ENCODE measurements at places on chromosomes 11 and 22.
A peak's percentile ranks its signal among the peaks of the same experiment; 100 is the strongest.

DNA sequence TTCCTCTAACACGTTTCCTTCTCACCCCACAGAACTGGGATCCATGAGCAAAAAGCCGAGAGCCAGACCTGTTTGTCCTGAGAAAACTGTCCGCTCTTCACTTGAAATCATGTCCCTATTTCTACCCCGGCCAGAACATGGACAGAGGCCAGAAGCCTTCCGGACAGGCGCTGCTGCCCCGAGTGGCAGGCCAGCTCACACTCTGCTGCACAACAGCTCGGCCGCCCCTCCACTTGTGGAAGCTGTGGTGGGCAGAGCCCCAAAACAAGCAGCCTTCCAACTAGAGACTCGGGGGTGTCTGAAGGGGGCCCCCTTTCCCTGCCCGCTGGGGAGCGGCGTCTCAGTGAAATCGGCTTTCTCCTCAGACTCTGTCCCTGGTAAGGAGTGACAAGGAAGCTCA, 24.0 kb downstream of the CD5 start:
- H3K4me1 ChIP-seq: peaks cover 17% of the 10 kb centered on the region
- no peaks in the 10 kb centered on the region for H3K27me3 ChIP-seq
- H3K27ac ChIP-seq: no peak overlapping the region

- DNase-seq: no peak
- H3K4me3 ChIP-seq: no peak overlapping the region
- peaks cover 3% of the 10 kb centered on the region for H3K4me1 ChIP-seq
Measured at GRCh38 chr22:36110306-36110881, 50.2 kb downstream of the APOL3 start.

DNA sequence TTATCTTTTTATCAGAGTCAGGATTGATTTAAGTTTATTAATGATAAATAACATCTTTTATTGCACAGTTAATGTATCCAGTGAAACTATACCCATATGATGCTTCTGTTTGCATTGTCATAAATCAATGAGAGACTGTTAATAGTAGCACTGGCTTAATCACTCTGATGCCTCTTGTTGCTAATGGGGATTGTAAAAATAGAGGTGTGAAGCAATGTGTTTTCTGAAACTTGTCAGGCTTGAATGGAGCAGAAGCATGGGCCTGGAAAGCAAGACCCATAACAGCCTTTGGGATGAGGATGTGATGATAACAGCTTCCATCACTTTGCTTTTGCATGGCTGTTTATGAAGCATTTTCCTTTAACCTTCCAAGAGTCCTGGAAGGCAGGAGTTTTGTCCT, 319.7 kb downstream of the DDX10 start:
- no peaks in the 10 kb centered on the region for H3K36me3 ChIP-seq
- H3K27me3 ChIP-seq: no peaks in the 10 kb centered on the region
- H3K4me3 ChIP-seq: no peak overlapping the region
- DNase-seq: no peak

DNA sequence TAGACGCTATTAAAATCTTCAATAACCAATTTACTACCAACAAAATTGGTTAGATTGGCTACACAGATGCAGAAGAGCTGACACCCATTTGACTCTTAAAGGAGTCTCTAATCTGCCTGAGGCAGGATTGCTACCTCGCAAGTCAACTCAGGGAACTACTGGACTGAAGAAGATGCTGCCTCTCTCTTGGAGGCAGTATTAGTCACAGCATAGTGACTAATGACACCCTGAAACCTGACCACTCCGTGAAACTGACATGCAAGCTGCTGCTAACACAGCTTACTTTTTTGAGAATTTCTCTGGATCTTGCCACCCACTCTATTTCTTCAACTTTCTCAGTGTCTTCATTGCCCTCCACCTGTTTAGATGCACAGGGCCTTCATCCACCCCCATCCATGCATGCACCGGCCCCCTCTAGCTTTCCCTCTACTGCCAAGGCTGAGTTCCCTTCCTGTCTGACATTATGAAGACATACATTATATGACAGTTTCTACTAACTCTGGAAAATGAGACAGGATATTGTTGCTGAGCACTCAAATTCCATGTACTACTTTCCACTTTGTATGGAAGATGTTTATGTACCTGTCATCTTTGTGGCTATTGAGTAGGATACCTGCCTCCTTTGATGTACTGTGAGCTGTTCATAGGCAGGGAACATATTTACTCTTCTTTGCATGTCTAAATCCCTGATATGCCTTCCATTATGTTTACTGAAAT, 183.2 kb downstream of the MSANTD4 start:
- DNase-seq: no peak
- no peaks in the 10 kb centered on the region for H3K4me1 ChIP-seq
- peaks cover 19% of the 10 kb centered on the region for H3K27me3 ChIP-seq
- H3K36me3 ChIP-seq: no peaks in the 10 kb centered on the region
- peak overlapping the region; percentile 9 for H3K4me3 ChIP-seq

DNA sequence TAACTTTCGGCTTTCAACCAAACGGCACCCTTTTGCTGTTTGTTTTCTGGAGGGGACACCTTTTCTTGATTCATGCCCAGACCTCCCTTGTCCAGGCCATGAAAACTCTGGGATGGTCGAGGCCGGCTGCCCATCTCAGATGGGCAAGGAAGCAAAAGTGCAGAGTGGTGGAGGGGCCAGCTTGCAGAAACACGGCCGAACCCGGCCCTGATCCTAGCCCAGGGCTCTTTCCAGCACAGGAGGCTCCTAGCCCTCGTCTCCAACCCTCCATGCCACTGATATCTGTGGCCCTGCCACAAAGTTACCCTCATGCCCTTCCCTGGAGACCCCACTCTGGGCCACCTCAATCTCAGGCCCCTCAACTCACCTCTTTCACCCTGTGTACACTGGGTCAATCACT, 18.9 kb upstream of the SLC22A12 start:
- H3K36me3 ChIP-seq: no peaks in the 10 kb centered on the region
- no peak overlapping the region for H3K4me3 ChIP-seq
- no peak overlapping the region for H3K27ac ChIP-seq
- H3K4me1 ChIP-seq: no peaks in the 10 kb centered on the region
- no peaks in the 10 kb centered on the region for H3K27me3 ChIP-seq

DNA sequence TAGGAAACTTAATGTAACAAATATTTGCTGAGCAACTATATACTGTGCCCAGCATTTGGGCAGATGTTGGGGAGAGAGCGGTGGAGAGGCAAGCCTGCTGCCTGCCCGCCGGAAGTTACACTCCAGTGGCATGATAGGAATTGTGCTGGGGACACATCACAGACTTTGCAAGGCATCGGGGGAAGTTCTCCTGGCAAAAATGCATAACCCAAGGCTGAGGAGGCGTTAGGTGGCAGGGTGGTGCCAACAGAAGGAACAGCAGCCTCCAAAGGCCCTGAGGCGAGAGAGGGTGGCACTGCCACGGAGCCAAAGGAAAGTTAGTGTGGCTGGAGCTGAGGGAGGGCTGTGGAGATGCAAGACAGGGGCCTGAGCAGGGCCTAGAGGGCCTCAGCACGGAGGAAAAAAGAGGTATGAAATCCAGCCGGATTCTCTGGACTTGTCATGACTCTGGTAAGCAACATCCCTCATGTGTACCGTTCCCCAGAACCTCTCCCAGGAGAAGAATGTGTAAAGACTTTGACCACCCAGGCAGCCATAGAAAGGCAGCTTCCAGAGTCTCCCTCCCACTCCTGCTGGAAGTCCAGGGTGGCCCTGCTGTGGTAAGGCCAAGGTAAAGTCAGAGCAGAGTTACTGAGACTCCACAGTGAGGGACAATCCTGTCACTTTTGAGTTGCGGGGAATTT, 76.1 kb upstream of the RAB1B start:
- no peaks in the 10 kb centered on the region for H3K27me3 ChIP-seq
- H3K4me1 ChIP-seq: peaks cover 22% of the 10 kb centered on the region
- no peak for DNase-seq
- H3K36me3 ChIP-seq: peaks cover 21% of the 10 kb centered on the region
- peak overlapping the region; percentile 41 for H3K27ac ChIP-seq

GRCh38 chr11:107018219-107018901, at the start of gene GUCY1A2:
Gene GUCY1A2 (minus strand): TSS chr11:107018476. CDS start chr11:107018055, 421 bp downstream.
- peaks cover 8% of the 10 kb centered on the region for H3K4me1 ChIP-seq
- DNase-seq: no peak
- H3K4me3 ChIP-seq: peak within 1 kb of the TSS; percentile 77
- peaks cover 57% of the 10 kb centered on the region for H3K27me3 ChIP-seq
- no peak within 1 kb of the TSS for H3K27ac ChIP-seq

DNA sequence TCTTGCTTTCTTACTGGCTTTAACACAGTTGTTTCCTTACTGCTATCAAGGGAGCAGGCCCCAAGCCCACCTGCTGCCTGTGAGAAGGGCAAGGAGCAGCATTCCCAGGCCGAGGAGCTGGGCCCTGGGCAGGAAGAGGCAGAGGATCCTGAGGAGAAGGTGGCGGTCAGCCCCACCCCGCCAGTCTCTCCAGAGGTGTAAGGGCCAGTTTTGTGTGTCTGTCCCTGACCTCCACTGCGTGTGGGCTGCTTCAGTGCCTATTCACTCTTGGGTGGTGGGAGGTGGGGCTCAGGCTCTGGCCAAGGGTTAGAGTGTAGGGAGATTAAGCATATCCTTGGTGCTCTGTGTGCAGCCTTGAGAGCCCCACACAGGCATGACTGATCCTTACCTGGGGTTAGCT, 55.1 kb downstream of the CEP164 start:
- H3K4me3 ChIP-seq: no peak overlapping the region
- no peaks in the 10 kb centered on the region for H3K27me3 ChIP-seq
- DNase-seq: no peak
- no peaks in the 10 kb centered on the region for H3K4me1 ChIP-seq
- peaks cover 39% of the 10 kb centered on the region for H3K36me3 ChIP-seq
- H3K27ac ChIP-seq: no peak overlapping the region

GRCh38 chr11:101741061-101741460, 157.3 kb upstream of the TRPC6 start:
- no peaks in the 10 kb centered on the region for H3K4me1 ChIP-seq
- no peak overlapping the region for H3K4me3 ChIP-seq
- no peak for DNase-seq
- H3K27ac ChIP-seq: no peak overlapping the region
- H3K27me3 ChIP-seq: no peaks in the 10 kb centered on the region

- DNase-seq: no peak
- H3K4me3 ChIP-seq: peak overlapping the region; percentile 22
- H3K27ac ChIP-seq: no peak overlapping the region
- no peaks in the 10 kb centered on the region for H3K27me3 ChIP-seq
Measured at GRCh38 chr11:7522546-7522945, 8.7 kb downstream of the PPFIBP2 start.

DNA sequence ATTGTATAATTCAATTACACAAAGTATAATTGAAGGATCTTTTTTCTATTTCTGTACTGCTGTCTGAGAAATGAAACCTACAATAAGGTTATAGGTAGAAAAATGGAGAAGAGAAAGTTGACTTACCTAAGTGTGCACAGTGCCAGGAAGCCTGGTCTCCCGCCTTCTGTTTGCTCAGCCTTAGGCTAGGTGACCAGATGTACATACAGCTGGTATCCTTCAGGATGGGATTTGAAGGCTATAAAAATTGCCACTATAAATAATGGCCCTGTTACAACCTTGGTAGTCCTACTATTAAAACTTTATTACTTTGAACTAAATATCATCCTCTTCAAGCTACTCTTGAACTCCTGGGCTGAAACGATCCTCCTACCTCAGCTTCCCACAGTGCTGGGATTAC, 19.7 kb downstream of the OR51E2 start:
- no peak overlapping the region for H3K4me3 ChIP-seq
- peaks cover 15% of the 10 kb centered on the region for H3K27me3 ChIP-seq
- H3K27ac ChIP-seq: no peak overlapping the region
- no peaks in the 10 kb centered on the region for H3K4me1 ChIP-seq

DNA sequence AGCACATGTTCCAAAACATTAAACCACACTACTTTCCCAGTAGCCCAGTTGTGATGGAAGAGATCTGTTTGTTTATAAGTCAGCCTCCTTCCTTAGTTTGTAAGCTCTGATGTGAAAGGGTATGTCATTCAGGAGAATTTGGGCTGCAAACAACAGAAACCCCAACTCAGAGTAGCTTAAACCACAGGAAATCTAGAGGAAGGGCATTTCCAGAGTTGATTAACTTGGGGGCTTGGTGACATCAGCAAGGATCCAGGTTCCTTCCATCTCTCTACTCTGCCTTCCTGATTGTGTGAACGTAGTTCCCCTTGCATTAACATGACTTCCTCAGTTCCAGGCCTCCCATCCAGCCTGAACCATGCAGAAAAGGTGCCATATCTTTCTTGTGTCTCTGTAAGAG, 6.5 kb upstream of the FJX1 start:
- no peaks in the 10 kb centered on the region for H3K36me3 ChIP-seq
- H3K27me3 ChIP-seq: peaks cover 59% of the 10 kb centered on the region
- no peak overlapping the region for H3K4me3 ChIP-seq
- H3K27ac ChIP-seq: no peak overlapping the region
- no peak for DNase-seq

GRCh38 chr22:48227341-48228018, 1465.0 kb downstream of the TBC1D22A start:
- peaks cover 8% of the 10 kb centered on the region for H3K36me3 ChIP-seq
- H3K27me3 ChIP-seq: peaks cover 35% of the 10 kb centered on the region
- DNase-seq: no peak

DNA sequence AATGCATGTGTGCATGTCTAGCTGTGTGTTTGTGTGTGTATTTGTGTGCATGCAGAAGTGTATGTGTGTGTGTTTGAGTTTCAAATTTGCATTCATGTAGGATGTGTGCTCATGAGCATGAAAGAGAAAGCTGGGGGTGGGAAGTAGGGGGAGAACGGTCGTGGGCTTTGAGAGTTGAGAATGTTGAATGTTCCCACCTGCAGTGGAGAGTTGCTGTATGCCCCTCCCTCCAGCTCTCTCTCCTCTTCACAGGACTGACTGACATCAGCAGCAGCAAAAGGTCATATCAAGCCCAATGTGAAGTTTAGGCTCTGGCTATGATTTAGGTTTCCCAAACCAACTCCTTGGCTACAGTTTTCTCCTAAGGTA, 63.8 kb upstream of the RRAS2 start:
- peaks cover 3% of the 10 kb centered on the region for H3K4me1 ChIP-seq
- no peak for DNase-seq
- no peaks in the 10 kb centered on the region for H3K36me3 ChIP-seq
- no peak overlapping the region for H3K27ac ChIP-seq
- no peaks in the 10 kb centered on the region for H3K27me3 ChIP-seq

DNA sequence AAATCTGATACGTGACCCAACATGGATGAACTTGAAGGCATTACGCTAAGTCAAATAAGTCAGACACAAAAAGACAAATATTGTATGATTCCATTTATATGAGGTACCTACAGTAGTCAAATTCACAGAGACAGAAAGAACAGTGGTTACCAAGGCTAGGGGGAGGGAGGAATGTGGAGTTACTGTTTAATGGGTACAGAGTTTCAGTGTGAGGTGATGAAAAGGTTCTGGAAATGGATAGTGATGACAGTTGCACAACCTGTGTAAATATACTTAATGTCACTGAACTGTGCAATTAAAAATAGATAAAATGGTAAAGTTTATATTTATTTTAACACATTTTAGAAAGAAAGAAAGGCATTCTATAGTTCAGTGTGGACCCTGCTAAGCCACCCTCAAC, 24.1 kb upstream of the TMEM45B start:
- no peaks in the 10 kb centered on the region for H3K4me1 ChIP-seq
- no peak for DNase-seq
- no peak overlapping the region for H3K4me3 ChIP-seq
- H3K27me3 ChIP-seq: peaks cover 10% of the 10 kb centered on the region
- H3K27ac ChIP-seq: no peak overlapping the region
- H3K36me3 ChIP-seq: peaks cover 18% of the 10 kb centered on the region
